ENCODE measurements at places on chromosomes 7 and 10.

DNA sequence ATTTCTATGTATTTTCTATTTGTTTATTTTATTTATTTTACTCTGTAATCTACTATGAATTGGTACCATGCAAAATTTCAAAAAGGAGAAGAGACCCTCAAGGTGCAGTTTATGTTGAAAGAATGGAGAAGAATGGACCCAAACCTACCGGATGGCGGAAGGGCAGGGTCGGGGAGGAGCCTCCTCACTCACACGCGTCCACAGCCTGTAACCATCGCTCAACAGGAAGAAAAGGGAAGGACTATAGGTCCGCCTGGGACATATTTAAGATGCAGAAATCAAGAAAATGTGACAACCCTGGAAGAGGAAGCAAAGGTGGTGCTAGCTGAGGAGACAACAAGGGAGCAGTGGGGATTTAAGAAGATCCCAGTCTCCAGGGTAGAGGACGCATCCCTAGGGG is 158.4 kb downstream of the COBL start:
- DNase-seq: no peak

DNA sequence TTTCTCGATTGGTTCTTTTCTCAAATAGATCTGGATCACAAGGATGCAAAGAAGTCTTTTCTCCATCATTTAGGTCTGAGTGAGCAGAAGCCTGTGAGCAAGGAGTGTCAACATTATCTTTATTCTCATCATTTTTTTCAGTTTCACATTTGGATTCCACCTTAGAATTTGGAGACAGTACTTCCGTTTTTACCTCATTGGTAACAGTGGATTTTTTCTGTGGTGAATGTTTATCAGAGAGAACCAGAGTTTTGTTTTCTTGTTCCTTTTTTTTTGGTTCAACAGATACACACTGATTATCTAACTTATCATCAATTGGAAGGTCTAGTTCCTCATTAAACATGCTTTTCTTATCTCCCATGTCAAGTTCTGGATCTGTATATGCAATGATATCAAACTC is 151.3 kb downstream of the GALNT11 start:
- DNase-seq: no peak

- no peak for DNase-seq
Measured at GRCh38 chr7:43192806-43193460, 80.5 kb downstream of the HECW1 start.

GRCh38 chr10:1540144-1540543 is 197.2 kb downstream of the ADARB2 start:
- no peak for DNase-seq

DNA sequence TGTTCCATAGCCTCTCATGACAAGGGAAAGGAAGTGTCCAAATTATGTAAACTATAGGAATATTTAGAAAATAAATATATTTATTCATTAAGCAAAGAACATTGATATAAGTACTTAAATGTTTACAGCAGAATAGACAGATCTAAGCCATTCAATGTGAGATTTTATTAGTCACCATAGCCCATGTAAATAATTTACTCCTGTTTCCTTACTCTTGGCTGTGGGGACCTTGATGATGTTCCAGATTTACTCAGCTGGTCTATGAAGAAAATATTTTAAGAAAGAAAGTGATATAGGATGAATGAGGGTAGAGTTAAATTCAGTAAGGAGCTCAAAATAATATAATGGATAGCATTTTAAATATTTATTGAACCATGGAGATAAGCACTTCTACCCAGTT is 442.6 kb upstream of the KLF6 start:
- DNase-seq: no peak

GRCh38 chr10:35554036-35554435 is 51.1 kb upstream of the GJD4 start:
- no peak for DNase-seq

DNA sequence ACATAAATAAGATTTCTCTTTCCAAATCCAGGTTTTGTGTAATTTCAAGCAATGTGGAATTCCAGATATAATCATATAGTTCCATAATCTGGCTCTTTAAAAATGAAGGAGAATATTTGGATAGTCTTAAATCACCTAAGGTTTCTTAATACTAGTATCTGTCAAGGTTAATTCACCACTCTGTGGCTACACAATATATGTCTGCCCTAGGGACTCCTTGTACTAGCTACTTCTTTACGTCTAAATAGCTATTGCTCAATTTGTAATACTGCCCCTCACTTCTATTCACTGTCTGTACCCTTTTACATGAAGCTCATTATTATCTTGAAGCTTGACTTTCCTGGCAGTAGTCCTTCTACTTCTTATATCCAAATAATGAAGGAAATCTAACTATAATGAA is 47.2 kb downstream of the CACNA2D1 start:
- DNase-seq: no peak

DNA sequence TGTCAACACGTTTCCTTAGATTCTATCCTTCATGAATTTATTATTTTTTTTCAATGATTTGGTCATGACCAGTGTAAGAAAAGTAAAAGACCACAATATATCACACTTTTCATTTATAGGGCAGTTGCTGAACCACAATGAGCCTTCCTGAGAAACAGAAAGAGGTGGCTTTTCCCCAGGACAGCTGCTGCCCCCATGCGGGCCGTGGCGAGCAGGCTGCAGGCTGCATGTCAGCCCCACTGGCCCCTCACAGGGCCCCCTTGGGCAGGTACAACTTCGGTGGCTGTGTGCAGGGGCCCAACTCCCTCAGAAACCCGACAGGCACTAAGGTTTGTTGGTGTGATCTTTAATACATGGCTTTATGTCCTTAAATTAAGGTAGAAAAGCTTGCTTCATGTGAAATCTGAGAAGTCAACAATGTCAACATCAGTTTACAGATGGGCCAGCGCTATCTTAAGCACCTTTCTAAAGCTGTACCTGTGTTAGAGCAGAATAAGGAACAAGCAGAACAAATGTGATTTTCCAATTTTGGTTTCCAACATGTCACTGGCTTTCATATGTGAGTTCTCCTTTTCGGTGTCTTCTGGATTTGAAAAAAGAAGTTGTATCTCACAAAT is 10.6 kb downstream of the BEND7 start:
- peak; percentile 18 for DNase-seq

- DNase-seq: no peak
Measured at GRCh38 chr7:77244222-77244934, 44.8 kb upstream of the FGL2 start.

DNA sequence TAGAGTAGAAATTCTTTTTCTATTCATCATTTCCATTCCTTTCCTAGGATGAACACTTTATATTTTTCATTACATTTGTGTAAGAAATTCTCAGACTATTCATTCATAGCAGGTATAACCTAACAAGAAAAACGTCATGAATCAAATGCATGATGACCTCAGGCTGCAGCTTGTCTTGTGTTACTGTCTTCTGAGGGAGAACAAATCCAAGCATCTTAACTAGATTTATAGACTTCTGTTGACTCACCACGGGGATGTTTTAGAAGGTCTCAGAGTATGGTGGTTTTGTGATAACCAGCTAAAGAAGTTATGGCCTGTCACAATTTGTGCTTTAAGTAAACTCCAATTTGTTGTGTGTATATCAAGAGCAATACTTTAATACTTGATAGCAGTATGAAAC is 102.7 kb downstream of the ANKRD7 start:
- DNase-seq: no peak
